ENCODE measurements at places on chromosomes 4 and X. TPM values are rescaled to one million over a fixed set of nuclear protein-coding genes. Genes with fewer than 3 reads are reported as not detected.

SPP1 gene
- 532 TPM for total RNA-seq

SLC10A4 gene
- 5.8 TPM for total RNA-seq

DAPP1 gene
- total RNA-seq, result 1.5 TPM

SATL1 gene
- total RNA-seq, result 1.2 TPM

ART3 gene
- 7.6 TPM for total RNA-seq

HSFX3 gene
- total RNA-seq, result not detected

MAMLD1 gene
- total RNA-seq, result 9.3 TPM

FRMPD4 gene
- 2.6 TPM for total RNA-seq

MAOB gene
- 5.6 TPM for total RNA-seq

SNCA gene
- 63.6 TPM for total RNA-seq

DGAT2L6 gene
- total RNA-seq, result not detected

CLNK gene
- 0.10 TPM for total RNA-seq

TRAM1L1 gene
- 12.5 TPM for total RNA-seq

FRMD7 gene
- 2.4 TPM for total RNA-seq

SNX25 gene
- total RNA-seq, result 33.5 TPM

EGF gene
- total RNA-seq, result 1.8 TPM

RPL36A gene
- total RNA-seq, result 166 TPM

GAGE2A gene
- not detected for total RNA-seq

GPR143 gene
- 3.7 TPM for total RNA-seq

GLA gene
- 32.7 TPM for total RNA-seq

TET2 gene
- total RNA-seq, result 32.9 TPM

CRMP1 gene
- 124 TPM for total RNA-seq

DCAF12L2 gene
- total RNA-seq, result 5.9 TPM

TCP11X2 gene
- 0.40 TPM for total RNA-seq

NXF3 gene
- total RNA-seq, result not detected

DCHS2 gene
- total RNA-seq, result 7.9 TPM

HSFX2 gene
- total RNA-seq, result 1.2 TPM

SMIM10L2A gene
- total RNA-seq, result 11.0 TPM

PNMA3 gene
- 15.8 TPM for total RNA-seq

IL9R gene
- 0.06 TPM for total RNA-seq

EPGN gene
- 7.8 TPM for total RNA-seq

FAM236A gene
- not detected for total RNA-seq

Data from spinal cord (tissue), 10 donors.